Fibroblast of skin of right quadriceps (primary cell): ENCODE measurements at places on chromosomes 7 and 10.

GRCh38 chr10:43257347-43258210, 9.3 kb downstream of the RASGEF1A start:
- no peak for DNase-seq

GRCh38 chr7:20021831-20022230, 195.4 kb downstream of the MACC1 start:
- DNase-seq, result peak; percentile 40

- DNase-seq, result no peak
Observed at GRCh38 chr7:19305698-19306097, 160.5 kb upstream of the FERD3L start.

DNA sequence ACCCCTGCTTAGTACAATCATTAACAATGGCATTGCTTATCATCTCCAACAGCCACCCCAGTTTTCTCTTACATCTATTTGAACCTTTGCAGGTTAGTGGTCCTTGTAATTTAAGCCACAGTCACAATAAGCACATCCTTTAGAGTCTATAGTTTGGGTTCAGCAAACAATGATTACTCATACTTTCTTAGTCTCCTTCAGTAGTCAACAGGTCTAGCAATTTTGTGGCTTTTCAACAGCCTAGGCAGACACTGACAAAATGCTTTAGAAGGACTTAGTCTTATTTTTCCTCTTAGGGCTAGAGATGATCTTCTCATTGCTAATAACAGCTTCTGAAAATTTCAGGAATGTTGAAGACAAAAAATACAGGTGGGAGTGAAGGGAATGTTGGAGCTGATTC, 32.3 kb upstream of the FAM204A start:
- DNase-seq, result peak; percentile 19

DNA sequence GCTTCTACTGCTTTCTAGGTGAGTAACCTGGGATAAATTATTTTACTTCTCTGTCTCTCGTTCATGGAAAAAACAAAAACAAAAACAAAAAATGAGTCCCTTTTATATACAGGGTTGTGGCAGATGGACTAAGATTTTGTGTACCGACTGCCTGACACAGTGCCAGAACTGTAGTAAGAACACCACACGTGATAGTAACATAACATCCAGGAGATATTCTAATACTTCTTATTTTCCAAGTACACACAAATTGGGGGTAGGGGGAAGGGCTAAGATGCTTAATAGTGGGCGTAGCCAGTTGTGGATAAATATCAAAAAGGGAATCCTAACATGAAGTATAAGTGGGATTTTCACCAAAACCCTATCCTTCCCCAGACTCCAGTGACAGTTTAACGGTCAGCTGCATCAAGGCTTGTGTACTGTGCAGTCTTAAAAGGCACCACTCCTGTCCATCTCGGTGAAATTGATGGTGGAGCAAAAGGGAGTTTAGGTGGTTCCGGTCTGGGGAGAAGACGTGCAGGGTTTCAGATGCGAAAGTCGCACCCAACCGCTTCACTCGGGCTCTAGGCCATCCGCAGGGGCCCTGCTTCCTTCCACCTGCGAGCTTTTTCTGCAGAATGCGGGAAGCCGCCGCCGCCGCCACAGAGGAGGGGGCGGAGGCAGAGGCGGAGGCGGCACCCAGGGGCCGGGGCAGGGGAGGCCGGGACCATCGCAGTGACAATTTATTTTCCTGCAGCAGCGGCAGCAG, at the start of gene STAMBPL1:
STAMBPL1 (plus strand) TSS at position 712 of the 748 bp plus-strand sequence. CDS start 21,464 bp downstream, outside the sequence.
- DNase-seq, result no peak
